ENCODE measurements at places on chromosomes 12 and 14.

DNA sequence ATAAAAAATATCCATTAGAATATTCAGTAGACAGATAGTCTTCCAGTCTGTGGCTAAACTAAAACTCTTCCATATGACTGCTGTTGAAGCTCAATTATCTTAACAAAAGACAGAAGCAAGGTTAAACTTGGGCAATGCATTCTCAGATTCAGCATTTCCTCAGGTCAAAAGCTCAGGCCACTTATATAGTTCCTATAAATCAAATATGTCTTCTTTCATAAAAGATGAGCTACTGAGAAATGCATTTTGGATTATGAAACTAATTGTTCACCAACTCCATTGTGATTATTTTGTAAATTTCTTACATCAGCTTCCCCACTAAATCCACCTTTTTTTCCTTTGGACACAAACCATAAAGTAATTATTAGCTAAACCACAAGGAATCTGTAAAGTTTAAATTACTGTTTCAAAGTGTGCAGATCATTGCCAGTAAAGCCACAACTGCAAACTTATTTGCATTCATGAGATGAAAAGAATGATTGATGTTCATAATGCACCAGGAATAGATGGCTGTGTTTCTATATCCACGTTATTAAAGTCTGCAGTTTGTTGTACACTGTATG lies 224.4 kb downstream of the FBXL14 start:
- no peak for DNase-seq

DNA sequence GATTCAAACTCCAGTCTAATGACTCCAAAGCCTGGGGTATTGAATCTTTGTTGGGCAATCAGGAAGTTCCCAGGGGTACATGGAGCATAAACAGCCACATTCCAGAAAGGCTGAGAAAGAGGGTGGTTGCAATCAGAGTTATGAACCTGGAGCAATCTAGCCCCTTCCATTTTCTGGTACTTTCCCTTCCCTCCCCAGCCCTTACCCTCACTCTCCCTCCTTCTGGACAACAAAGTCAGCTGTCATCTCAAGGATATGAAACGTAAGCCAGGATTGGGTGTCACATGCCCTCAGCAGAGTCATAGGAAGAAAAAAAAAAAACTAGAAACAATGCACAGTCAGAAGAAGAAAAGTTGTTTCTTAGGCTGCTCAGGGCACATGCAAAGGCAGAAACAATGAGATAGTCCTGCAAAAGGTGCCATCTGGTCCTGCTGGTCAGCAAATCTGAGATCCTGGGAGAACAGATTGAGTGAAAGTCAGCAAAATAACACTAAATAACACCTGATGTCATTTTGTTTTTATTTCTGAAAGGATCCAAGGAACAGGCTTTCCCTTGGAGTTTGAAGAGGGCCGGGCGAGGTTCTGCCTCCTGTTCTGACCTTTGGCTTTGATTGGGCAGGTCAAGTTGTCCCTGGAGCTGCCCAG lies 27.1 kb downstream of the TMEM229B start:
- DNase-seq, result no peak

DNA sequence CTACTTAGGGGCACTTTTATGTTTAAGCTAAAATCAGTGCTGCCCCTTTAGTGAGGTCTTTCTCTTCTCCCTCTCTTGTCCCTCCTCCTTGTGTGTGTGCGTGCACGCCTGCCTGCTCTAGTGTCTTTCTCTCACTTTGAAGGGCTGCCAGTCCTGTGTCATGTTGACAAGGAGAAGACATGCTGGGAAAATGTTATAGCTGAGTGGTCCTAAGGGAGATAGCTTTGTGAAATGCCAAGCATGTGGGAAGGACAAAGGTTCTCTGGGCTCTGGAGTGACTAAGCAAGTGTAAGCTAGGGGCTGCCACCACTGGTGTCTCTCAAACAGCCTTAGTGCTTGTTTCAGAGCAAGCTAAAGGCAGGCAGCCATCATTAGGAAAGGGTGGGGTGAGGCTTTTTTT lies 108.4 kb downstream of the EMP1 start:
- peak; percentile 19 for DNase-seq

- no peak for DNase-seq
These were observed 28.8 kb downstream of the MAP3K9 start for GRCh38 chr14:70780396-70781075.

GRCh38 chr12:120125792-120126634 lies 9.5 kb upstream of the RAB35 start:
- DNase-seq, result peak; percentile 42

DNA sequence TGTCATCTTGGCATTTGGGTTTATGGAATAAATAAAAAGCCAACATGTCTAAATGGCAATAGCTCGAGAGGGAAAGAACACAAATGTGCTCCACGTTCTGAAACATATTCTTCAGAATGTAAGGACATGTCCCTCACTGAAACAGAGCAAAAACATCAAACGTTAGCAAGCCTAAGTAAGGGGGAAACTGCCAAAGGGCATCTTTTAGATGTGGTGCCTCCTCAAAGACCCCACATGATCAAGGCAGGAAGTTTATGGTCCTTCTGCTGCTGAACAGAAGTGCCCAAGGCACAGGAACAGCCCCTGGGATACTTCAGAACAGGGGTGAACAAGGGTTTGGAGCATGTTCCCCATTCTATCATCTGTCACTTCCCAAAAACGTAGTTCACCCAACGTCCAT lies 227.0 kb downstream of the ANO2 start:
- no peak for DNase-seq

DNA sequence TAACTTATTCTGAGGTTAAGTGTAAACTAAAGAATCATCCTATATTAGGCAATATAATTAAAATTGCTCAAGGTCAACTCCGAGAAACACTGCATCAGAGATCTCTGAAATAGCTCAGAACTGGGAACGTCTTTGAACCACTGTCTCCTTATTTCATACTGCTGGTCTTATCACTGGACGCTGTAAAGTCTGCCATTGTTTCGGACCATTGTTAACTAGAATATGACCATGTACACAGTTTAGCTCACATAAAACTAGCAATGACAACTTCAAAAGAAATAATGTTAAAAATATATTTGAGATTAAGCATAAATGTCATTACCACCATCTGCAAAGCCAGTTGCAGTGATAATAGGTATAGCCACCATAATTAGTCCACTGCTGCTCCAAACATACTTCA lies 2.9 kb downstream of the ABCD2 start:
- no peak for DNase-seq

DNA sequence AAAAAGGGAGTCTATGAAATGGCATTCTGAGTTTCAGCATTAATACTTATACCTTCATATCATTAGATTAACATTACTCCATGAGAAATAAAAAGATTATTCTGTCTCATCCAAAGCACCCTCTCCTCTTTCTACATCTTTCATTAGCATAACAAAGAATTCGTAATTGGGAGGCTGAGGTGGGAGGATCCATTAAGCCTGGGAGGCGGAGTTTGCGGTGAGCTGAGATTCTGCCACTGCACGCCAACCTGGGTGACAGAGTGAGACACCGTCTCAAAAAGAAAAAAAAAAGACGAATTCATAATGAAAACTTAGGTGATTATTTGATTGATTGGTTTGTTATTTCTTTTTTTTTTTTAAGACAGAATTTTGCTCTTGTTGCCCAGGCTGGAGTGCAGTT lies 1.8 kb upstream of the CDK17 start:
- peak; percentile 32 for DNase-seq

DNA sequence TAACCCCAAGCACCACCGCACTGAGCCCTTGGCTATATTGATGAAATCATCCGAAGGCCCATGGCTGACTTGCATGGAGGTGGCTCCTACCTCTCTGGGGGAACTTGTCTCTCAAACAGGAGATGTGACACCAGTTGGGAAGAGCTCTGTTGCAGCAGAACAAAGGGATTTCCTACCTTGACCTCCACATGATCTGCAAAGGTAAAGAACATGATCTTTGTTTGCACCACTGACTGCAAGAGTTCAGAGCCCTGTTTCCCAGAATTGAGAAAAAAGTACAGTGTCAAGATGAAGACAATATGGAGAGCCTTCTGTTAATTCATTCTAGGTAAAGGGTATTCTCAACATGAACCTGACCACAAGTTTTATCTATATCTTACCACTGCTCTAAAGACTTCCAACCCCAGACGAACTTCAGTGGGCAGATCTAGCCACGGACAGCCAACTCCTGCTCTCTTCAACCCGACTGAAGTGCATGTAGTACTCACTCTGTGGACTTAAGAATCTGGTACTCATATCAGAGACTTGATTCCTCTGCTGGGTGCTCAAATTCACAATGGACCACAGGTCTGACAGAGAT lies 32.1 kb downstream of the ZFYVE26 start:
- DNase-seq, result no peak

DNA sequence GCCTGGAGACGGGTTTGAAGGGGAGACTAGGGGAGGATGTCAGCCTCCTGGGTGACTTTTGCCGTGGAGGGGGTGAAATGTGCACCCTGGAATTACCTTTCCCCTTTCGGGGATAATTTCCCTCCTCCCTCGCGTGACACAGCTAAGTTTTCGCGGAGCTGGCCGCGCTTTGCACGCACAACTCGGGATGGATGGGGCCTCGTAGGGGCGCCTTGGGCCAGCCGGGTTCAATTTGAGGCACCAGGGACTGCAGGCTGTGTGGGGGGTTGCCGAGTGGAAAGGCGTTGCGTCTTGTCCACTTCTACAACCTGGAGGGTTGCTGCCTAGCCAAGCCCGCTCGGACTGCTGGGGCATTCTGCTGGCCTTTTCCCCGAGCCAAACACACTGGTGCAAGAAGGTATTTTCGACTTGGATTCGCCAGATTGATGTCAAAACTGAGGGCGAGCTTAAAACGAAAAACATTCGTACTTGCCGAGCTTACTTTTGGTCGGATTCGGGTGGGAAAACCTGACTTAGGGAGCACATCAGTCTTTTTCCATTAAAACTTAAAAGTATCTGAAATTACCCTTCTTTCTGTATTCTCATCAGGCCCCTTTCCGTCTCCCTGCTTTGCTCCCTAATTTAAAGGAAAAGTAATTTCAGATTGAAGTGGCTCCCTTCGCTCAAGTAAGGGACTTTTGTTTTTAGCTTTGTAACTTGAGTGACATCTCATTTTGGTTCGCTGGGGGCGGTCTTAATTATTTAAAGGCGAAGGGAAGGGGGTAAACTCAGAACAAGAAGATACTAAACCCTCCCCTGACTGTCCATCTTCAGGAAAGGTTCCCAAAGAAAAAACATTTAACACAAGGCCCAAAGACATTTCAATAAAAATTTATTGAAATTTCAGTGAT lies 14.3 kb downstream of the TBX3 start:
- DNase-seq, result peak; percentile 72

- DNase-seq, result no peak
These were observed 56.7 kb downstream of the CD163L1 start for GRCh38 chr12:7387289-7387688.

GRCh38 chr12:71242511-71242910 lies 84.7 kb upstream of the TSPAN8 start:
- DNase-seq, result no peak

DNA sequence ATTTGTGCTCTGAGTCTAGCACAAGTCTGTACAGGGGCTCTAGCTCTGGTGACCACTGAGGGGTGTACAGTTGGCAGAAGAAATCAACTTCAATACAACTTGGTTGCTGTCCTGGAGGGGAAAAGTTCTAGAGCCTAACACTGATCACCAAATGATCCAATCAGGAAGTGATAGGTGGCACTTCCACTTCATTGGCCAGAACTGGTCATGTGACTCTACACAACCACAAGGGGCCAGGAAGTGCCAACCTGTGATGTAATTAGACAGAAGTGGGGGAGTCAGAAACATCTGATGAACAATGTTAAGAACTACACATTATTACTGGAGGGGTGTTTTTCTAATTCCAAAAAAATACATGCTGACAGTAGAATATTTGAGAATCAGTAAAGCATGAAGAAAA lies 401.6 kb downstream of the VRK1 start:
- DNase-seq, result no peak

GRCh38 chr12:120737557-120738251 lies 12.1 kb downstream of the ACADS start:
- peak; percentile 74 for DNase-seq

DNA sequence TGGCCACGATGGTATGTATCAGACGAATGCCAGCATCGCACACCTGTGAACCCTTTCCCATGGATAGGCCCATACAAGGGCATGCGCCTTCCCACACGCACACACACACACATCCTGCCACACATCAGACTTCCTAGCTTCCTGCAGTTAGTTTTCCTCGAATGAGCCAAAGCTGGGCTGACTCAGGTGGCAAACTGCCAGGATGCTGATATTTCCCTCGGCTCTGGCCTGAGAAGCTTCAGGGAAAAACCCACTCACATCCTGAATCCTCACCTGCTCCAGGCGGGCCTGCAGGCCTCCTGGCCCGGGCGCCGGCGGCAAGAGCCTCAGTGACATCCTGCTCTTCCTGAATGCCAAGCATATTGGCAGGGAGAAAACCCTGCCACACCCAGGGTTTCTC lies 22.4 kb downstream of the CALM1 start:
- DNase-seq, result no peak
